Articular chondrocyte of knee joint (primary cell): ENCODE measurements at places on chromosomes 3 and 15. TPM values are rescaled to one million over a fixed set of nuclear protein-coding genes. Genes with fewer than 3 reads are reported as not detected.

The DCP1A gene
- total RNA-seq: 17.0 and 18.1 TPM in 2 replicates

The GPR176 gene
- total RNA-seq: 140 and 142 TPM in 2 replicates

The CCRL2 gene
- total RNA-seq: 6.2 and 8.0 TPM in 2 replicates

The ALPK3 gene
- total RNA-seq: 0.78 and 2.8 TPM in 2 replicates

The IGSF11 gene
- total RNA-seq: 0.11 TPM in 1 of 2 replicates, not detected in the other

The LNP1 gene
- total RNA-seq: 4.7 and 5.1 TPM in 2 replicates
